MG63 (cell line): ENCODE measurements at places on chromosomes 2 and 18. TPM values are rescaled to one million over a fixed set of nuclear protein-coding genes. Genes with fewer than 3 reads are reported as not detected.

- DNase-seq, result no peak
Observed at GRCh38 chr2:210299866-210300373, 15.1 kb downstream of the MYL1 start.

DNA sequence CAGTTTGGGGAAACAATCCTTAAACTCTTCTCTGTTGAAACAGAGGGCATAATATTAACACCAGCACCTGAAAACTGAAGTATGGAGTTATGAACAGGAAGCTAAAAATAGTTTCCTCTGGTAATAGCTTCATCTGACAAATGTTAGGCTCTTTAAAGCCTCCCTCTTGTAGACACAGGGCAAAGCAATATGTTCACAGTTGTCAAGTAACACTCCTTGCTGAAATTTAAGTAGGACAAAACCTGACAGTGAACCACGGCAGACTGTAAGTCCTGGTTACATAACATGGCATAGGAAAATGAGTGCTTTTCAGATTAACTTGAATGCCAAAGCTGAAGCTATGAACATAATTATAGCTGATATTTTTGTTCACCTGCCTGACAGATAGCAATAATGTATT lies 172.9 kb downstream of the CMPK2 start:
- no peak for DNase-seq

DNA sequence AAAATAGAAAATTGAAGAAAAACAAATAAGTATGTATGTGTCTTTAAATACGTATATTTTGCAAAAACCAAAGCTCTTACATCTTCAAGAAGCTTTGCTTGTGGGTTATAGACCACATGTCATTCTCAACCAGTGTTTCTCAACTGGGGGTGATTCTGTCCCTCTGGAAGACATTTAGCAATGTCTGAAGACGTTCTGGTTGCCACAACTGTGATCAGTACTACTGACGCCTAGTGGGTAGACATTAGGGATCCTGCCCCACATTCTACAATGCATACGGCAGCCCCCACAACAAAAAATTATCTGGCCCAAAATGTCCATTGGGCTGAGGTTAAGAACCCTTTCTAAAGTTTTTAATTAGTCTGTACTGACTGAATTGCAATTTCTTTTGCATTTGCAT lies 48.4 kb downstream of the UNC50 start:
- no peak for DNase-seq

DNA sequence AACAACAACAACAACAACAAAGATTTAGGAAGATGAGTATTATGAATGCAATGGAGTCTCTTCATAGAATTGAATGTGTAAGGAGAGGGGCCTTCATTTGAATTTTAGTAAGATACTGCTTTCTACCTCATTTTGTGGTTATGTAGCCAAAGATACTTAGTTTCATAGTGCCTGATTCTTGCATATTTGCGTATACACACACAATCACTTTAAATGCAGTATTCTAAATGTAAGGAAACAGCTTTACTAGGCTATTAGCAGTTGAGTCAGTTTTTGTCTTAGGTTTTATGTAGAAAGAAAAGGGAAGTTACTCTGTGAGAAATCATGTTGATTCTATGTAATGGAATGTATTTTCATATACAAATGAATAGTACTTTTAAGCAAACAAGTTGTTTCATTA lies 80.5 kb downstream of the HAUS1 start:
- DNase-seq, result no peak

DNA sequence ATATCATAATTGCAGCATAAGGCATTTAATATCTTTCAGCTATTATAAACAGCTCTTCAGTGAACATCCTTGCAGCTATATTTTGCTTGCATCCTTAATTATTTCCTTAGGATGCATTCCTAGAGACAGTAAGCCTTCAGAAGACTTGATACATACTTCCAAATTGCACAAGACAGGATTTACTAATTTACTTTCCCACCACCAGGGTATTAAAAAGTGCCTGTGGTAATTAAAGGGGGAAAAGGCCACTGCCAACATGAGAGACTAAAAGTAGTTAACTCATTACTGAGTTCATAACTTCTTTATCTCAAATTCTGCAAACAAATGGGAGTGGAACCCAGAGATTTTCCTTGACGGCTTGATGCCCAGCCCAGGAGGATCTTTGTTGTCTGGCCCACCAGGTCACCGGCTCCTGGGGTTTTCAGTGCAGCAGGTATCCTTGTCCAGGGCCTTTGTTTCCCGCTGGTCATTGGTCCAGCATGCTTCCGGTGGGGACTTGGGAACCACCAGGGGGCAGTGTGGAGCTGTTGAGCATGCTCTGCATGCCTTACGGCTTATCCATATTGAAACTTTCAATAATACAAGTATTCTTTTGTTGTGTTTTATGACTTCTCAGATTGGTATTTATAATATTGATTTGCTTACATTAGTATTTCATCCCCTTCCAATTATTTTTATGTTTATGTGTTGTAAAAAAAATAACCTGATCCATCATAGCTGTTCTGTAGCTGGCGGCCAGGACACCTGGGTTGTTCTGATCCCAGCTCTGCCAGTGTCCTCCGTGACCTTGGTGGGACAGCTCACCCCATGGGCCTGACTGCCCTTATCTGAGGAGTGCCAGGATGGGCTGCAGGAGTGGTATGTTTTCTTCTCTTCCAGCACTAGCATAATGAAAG lies 61.4 kb downstream of the TGOLN2 start:
- peak; percentile 42 for DNase-seq

- DNase-seq, result no peak
Observed at GRCh38 chr18:55268628-55269275, 309.5 kb upstream of the CCDC68 start.

DNA sequence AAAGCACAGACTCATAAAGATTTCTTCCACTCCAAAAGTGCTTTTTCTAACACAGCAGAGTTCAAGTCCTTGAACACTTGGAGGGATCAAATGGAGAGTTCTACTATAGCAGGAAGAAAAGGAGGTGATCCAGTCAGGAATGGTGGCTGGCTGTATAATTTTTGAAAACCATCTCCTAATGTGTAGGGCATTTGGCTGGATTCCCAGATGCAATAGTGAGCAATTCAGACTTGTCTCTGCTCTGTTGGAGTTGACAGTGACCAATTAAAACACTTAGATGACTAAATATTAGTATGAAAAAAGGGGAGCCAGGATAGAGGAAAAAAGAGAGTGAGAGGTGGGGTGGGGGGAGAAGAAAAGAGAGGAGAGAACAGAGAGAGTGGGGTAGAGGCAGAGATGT lies 5.3 kb upstream of the G6PC2 start:
- DNase-seq, result no peak

DNA sequence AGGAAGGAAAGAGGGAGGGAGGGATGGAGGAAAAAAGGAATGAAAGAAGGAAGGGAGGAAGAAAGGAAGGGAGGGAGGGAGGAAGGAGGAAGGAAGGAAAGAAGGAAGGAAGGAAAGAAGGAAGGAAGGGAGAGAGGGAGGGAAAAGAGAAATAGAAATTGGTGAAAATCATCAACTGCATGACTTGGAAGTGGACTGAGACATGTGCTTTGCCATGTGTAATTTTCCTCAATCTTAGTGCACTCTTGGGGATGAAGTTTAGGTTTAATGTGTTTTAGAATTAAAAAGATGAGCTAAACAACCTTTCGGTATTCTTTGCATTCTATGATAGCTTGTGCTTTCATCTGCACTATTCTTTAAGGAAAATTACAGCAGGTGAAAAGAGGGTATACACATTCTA lies 320.1 kb upstream of the GALNT5 start:
- DNase-seq, result no peak

DNA sequence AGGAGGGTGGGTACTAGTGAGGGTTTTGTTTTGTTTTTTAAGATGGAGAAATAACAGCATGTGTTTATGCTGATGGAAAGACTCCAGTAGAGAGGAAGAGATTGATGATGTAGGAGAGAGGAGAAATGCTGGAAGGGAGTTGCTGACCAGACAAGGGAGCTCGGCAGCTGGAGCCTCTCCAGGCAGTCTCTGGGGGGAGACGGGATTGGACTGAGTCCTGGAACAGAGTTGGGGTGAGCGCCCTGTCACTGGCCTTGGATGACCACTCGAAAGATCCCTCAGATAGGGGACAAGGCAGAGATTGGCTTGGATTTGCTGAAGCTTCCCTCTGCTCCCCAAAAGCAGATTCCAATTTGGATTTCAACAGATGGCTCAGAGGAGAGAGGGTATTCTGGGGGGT lies 197.7 kb downstream of the NAPG start:
- no peak for DNase-seq

DNA sequence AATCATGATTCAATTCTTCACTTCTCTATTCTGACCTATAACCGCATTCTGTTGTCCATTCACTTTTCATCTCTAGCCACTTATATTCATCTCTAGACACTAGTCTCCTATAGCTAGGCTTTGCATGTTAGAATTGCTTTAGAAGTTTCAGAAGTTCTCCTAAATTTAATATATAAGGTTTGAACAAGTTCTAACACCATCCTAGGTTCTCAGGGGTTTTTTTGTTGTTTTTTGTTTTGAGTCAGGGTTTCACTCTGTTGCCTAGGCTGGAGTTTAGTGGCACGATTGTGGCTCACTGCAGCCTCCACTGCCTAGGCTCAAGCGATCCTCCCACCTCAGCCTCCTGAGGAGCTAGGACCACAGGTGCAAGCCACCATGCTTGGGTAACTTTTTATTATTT lies 19.9 kb downstream of the WDSUB1 start:
- no peak for DNase-seq

GRCh38 chr2:106144621-106145331 lies 49.3 kb downstream of the UXS1 start:
- DNase-seq, result no peak

- no peak for DNase-seq
Observed at GRCh38 chr18:32298171-32298667, 108.4 kb downstream of the MEP1B start.

DNA sequence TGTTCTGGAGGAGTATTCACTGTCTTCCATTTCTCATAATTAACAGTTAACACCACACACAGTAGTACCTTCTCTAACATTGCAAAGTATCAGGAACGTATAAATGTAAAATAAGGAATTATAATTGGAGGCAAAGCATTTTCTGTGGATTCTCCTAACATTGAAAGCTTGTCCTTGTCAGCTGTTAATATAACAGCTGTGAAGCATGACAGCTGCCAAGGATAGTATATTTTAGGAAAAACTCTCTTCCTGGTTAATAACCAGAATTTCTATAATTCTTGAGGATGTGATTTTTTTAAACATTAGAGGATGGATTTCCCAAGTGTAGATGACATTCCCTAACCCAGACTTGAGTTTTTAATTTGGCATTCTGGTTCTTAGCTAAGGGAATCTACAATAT lies 110.3 kb downstream of the EPC2 start:
- no peak for DNase-seq

GRCh38 chr2:102291319-102292075 lies 19.9 kb upstream of the IL1RL1 start:
- no peak for DNase-seq

- DNase-seq, result no peak
Observed at GRCh38 chr2:53509831-53510388, 257.7 kb upstream of the CHAC2 start.

DNA sequence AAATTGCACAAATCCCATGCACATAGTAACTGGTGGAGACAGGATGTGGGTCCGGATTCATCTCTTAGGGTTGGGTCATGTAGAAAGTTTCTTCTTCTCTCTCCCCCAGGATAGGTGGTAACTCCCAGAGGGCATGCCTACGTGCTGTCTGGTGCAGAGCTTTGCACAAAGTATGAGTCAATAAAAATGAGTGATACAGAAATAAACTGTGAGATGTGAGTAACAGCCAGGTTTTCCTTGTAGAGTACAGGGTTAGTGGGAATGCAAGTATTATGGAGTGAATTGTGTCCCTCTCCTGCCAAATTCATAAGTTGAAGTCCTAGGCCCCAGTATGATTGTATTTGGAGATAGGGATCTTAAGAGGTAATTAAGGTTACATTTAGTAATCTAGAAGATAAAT lies 289.4 kb downstream of the ALK start:
- DNase-seq, result peak; percentile 65

DNA sequence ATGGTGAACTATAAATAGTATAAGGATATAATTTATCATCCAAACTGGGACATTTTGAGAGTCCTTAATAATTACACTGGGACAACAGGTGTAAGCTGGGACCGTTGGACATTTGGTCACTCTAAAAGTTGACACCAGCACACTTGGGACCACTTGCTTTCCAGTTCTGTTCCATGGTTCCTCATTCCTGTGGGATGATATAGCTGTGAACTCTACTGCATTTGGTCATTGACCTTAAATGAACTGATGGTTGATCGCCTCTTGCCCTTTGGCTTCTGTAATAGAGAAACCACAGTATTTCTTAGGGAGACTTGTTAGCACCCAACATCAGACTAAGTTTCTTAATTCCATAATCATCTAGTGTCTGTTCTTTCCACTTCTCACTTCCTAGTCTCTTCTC lies 46.7 kb downstream of the EML6 start:
- DNase-seq, result no peak

- no peak for DNase-seq
Observed at GRCh38 chr18:68148863-68149262, 566.0 kb downstream of the TMX3 start.

DNA sequence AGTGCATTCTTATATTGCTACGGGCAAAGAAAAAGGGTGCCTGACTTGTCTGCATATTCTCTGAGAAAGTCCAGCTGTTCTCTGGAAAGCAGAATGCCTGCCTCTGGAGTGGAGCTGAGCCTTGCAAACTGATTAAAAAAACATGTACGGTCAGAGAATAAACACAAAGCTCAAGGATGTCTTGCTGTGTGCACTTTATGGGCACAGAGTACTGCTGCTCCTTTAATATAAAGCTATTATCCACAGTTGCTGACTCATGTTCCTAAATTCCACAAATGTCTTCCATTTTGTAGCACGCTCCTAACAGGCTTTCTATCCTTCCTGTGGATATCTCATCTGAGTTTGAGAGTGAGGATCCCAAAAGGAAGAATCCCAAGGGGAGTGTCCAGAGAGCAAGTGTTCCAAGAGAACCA lies 229.0 kb downstream of the MREG start:
- DNase-seq, result peak; percentile 45

- DNase-seq, result no peak
Observed at GRCh38 chr2:98004613-98005012, 8.9 kb upstream of the TMEM131 start.

GRCh38 chr2:120984046-120984445 lies 248.4 kb downstream of the GLI2 start:
- no peak for DNase-seq

GRCh38 chr18:58952858-58953257 lies 88.2 kb downstream of the ZNF532 start:
- no peak for DNase-seq

Gene ANTXR1
- total RNA-seq, result 48.6 and 51.1 TPM in 2 replicates

Gene SCYGR2
- total RNA-seq, result not detected in 2 replicates

Gene SNORC
- 1.1 and 4.1 TPM in 2 replicates for total RNA-seq

Gene SERPINB11
- not detected in 2 replicates for total RNA-seq

Gene DNAJC10
- 84.5 and 86.0 TPM in 2 replicates for total RNA-seq

Gene CD8A
- total RNA-seq, result not detected in 2 replicates

Gene HNMT
- not detected in 2 replicates for total RNA-seq

Gene UGT1A9
- total RNA-seq, result not detected in 2 replicates

Gene IL1B
- 15.8 and 21.6 TPM in 2 replicates for total RNA-seq

Gene ZNF804A
- 0.76 and 3.6 TPM in 2 replicates for total RNA-seq
